Sigmoid colon (tissue), 7 donors: ENCODE measurements at places on chromosomes 7 and 10. TPM values are rescaled to one million over a fixed set of nuclear protein-coding genes. Genes with fewer than 3 reads are reported as not detected.

DNA sequence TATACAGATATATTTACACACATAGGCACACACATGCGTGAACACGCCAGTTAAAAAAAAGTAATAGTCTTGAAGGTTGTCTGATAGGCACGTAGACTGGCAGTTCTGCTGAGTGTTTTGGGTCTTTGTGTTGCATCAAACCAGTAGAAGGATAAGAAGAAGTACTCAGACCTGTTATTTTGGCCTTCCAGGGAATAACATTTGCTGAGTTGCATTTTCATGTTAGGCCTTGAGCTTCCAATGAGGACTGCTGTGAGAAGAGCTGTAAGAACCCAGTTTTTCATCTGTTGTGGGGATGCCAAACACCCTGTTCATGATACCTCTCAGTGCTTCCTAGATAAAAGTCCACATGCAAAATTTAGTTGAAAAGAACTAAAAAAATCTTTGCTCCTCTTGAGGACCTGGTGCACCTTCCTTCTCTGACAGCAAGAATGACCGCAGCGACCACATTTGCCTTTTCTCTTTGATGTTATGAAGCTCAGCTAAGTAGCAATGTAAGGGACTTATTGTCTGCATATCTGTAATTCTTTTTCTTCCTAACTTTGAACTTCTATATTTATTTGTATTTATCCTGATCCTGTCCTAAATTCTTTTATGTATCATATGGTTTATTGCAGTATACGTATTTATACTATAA, 27.2 kb downstream of the HIPK2 start:
- DNase-seq, result no peak

MTG1 gene
- 63.6 TPM for polyA plus RNA-seq

VKORC1L1 gene
- 12.6 TPM for polyA plus RNA-seq

GRCh38 chr7:8176370-8177081, 85.4 kb downstream of the ICA1 start:
- no peak for DNase-seq

DNA sequence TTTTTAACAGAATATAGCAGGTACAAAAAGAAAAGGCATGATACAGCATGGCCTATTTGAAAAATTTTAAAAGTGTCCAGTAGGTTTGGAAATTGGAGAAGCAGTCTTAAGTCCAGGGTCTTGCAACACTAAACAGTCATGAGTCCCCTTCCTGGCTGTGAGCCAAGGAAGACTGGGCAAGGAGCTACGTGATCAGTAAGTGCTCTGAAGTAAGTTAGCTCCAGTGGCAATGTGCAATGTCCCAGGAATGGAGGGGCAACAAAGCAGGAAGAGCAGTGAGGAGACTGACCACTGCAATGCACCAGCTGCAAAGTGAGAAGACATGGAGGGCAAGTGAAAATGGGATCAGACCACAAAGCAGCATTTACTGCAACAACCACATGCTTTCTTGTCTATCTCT, 72.9 kb upstream of the GRID1 start:
- peak; percentile 91 for DNase-seq

GRCh38 chr7:13945670-13946069, 43.8 kb downstream of the ETV1 start:
- DNase-seq, result no peak

LRGUK gene
- not detected for polyA plus RNA-seq

DNA sequence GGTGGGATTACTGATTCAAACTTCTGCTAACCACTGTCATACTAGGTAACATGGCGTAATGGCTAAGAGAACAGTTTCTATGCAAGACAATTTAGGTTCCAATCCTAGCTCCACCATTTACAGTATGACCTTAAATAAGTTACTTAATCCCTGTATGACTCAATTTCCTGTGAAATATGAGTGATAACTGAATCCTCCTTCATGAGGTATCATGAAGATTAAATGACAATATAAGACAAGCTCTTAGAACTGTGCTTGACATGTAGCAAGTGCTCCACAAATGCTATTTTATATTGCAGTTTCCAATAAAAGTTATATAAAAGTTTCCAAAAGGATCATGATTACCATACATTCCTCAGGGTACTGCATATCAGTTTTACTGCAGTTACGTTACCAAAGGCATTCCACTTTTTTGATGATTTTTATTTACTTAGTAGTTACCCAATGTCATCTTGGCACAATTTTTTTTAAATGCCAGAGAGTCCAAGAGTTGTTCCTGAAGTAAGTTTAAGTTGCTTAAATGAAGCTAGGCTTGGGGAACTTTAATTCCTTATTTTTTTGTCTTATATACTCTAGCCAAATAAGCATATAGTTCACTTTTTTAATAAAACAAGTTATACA, 7.1 kb downstream of the DOCK4 start:
- no peak for DNase-seq

PAPOLB gene
- polyA plus RNA-seq, result 0.03 TPM

SEMA4G gene
- polyA plus RNA-seq, result 41.4 TPM

DNA sequence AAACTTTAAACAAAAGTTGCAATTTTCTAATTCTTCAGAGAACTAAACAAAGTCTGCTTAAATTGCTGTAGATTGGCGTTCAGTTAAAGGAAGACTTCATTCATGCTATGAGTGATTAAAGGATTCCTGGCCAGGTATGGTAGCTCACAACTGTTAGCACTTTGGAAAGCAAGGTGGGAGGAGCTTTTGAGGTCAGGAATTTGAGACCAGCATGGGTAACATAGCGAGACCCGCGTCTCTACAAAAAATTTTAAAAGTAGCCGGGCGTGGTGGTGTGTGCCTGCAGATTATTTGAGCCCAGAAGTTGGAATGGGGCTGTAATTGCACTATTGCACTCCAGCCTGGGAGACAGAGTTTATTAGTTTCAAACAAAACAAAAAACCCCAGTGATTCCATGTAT, 13.5 kb upstream of the SCRN1 start:
- no peak for DNase-seq

- DNase-seq, result no peak
Measured at GRCh38 chr10:68829521-68829920, 2.2 kb downstream of the STOX1 start.
